ENCODE measurements at places on chromosomes 16 and 17. TPM values are rescaled to one million over a fixed set of nuclear protein-coding genes. Genes with fewer than 3 reads are reported as not detected.
A peak's percentile ranks its signal among the peaks of the same experiment; 100 is the strongest.

DNA sequence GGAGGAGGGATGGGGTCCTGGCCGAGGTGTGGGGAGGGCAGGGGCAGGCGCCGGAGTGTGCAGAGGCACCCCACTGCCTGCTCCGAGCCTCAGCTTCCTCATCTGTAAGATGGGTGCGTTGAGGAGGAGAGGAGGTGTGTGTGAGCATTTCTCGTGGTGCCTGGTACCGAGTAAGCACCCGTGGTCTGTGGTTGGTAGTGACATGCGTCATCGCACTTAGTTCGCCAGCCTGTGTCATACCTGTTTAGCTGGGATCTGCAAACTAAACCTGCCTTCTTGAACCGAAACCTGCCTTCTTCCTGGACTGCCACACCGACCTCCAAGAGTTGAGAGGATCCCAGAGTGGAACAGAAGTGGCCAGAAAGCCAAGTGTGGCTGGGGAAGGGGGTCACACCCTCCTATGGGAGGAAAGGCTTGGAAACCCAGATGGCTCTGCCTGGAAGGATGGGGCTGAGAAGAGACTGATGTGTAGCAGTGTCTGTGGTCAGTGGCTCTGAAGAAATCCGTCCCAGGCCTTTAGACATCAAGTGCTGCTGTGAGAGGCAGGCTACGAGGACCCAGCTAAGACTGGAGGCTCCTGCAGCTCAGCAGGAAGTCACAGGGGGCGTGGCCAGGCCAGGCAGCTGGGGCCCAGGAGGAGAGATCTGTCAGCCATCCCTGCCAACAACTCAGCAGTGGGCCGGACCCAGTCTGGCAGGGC is 162.6 kb upstream of the PLCG2 start:
- no peaks in the 10 kb centered on the region for H3K27me3 ChIP-seq
- no peak overlapping the region for H3K27ac ChIP-seq
- peaks cover 6% of the 10 kb centered on the region for H3K36me3 ChIP-seq
- DNase-seq = peak; percentile 25
- no peak overlapping the region for H3K4me3 ChIP-seq
- H3K4me1 ChIP-seq = no peaks in the 10 kb centered on the region

GLG1 gene
- 139 TPM for total RNA-seq

DNA sequence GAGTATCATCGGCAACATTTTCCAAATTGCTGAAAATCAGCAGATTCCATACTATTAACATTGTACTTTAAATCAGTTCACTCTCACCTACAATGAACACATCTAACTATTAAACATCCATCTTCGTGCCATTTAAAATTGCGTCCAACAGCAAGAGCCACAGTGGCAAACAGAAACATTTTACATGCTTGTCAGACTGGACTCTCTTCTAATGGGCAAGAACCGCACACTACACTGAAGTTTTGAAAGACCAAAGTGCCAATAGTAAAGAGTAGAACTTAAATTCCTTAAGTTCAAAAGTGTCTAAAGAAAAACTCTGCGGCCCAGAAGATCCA is 652 bp downstream of the RPS15A start:
- peak overlapping the region; percentile 98 for H3K27ac ChIP-seq
- no peaks in the 10 kb centered on the region for H3K27me3 ChIP-seq
- peaks cover 47% of the 10 kb centered on the region for H3K4me1 ChIP-seq
- H3K36me3 ChIP-seq = peaks cover 93% of the 10 kb centered on the region
- peak overlapping the region; percentile 96 for H3K4me3 ChIP-seq

- H3K27ac ChIP-seq = no peak overlapping the region
- peaks cover 11% of the 10 kb centered on the region for H3K27me3 ChIP-seq
- DNase-seq = no peak
These were observed 31.6 kb downstream of the TEKT3 start for GRCh38 chr17:15309793-15310192.

NPTX1 gene
- 0.21 TPM for total RNA-seq

CX3CL1 gene
- total RNA-seq = 41.4 TPM

WNK4 gene
- total RNA-seq = 0.73 TPM

GRCh38 chr17:63138713-63139112 is 172.7 kb downstream of the TANC2 start:
- H3K4me1 ChIP-seq = no peaks in the 10 kb centered on the region
- no peak for DNase-seq
- H3K4me3 ChIP-seq = no peak overlapping the region
- no peaks in the 10 kb centered on the region for H3K36me3 ChIP-seq
- no peak overlapping the region for H3K27ac ChIP-seq
- H3K27me3 ChIP-seq = no peaks in the 10 kb centered on the region

DNA sequence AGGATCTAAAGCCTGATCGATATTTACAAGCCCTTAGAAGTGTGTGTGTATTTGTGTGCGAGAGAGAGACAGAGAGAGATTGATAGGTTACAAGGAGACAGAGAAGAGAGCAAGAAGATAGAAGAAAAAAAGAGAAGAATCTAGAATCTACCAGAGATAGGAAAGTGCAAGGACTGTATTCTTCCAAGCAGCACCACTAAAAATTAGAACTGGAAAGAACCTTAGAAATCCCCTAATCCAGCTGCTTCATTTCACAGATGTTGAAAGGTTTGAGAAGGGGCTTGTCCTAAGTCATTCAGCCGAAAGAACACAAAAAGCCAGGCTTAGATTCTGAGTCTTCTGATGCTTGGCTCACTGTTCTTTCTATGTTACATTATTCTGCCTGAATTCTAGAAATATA is 92.2 kb downstream of the HS3ST3A1 start:
- no peak overlapping the region for H3K4me3 ChIP-seq
- no peaks in the 10 kb centered on the region for H3K4me1 ChIP-seq
- no peak overlapping the region for H3K27ac ChIP-seq
- no peaks in the 10 kb centered on the region for H3K27me3 ChIP-seq
- DNase-seq = no peak
- H3K36me3 ChIP-seq = no peaks in the 10 kb centered on the region

DNA sequence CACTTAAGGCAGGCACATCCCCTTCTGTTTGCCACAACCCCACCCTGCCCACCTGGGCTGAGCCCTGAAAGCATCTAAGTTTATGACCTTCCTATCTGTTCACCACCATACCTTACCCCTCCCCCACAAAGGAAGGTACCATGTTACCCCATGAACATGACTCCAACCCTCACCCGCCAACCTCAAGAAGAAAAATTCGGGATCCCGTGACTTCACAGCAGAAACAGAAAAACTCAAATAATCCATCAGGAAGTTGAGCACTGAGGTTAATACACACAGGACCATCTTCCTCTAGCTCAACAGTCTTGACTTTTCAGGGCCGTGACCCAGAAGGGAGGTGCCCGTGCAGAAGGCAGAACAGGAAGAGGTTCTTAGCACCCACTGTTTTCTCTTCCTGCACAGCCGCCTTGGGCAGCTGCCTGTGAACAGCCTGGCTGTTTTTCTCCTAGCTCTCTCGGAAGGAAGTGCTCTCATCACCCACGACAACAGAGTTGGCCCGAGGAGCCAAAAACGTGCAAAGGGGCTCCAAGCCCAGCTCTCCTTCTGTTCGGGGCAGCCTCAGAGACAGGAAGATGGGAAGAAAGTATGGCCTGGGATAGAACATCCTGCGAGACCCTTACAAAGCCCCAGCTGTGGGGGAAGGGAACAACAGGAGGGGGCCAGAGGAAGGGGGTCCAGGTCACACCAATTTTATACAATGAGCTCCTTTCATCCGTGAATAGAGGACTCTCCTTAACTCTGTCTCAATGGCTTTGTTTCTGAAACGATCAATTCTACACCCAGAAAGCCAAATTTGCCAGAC is 101.1 kb downstream of the XYLT1 start:
- no peak for DNase-seq
- peaks cover 4% of the 10 kb centered on the region for H3K36me3 ChIP-seq

GRCh38 chr16:82240111-82240510 is 70.1 kb upstream of the MPHOSPH6 start:
- no peaks in the 10 kb centered on the region for H3K4me1 ChIP-seq
- peaks cover 87% of the 10 kb centered on the region for H3K27me3 ChIP-seq
- H3K27ac ChIP-seq = no peak overlapping the region
- DNase-seq = no peak

GRCh38 chr17:4417129-4417667 is 16.5 kb upstream of the SPNS3 start:
- H3K36me3 ChIP-seq = no peaks in the 10 kb centered on the region
- no peak for DNase-seq
- no peaks in the 10 kb centered on the region for H3K4me1 ChIP-seq
- H3K27me3 ChIP-seq = no peaks in the 10 kb centered on the region
- no peak overlapping the region for H3K27ac ChIP-seq
- H3K4me3 ChIP-seq = no peak overlapping the region

- DNase-seq = no peak
- no peak overlapping the region for H3K4me3 ChIP-seq
- no peak overlapping the region for H3K27ac ChIP-seq
- H3K4me1 ChIP-seq = peaks cover 8% of the 10 kb centered on the region
These were observed 1.7 kb upstream of the IGF2BP1 start for GRCh38 chr17:48995304-48995973.

GRCh38 chr17:30321314-30321713 is 12.5 kb downstream of the TMIGD1 start:
- no peak for DNase-seq
- H3K4me3 ChIP-seq = no peak overlapping the region
- H3K27me3 ChIP-seq = peaks cover 8% of the 10 kb centered on the region
- H3K27ac ChIP-seq = no peak overlapping the region
- no peaks in the 10 kb centered on the region for H3K36me3 ChIP-seq

DNA sequence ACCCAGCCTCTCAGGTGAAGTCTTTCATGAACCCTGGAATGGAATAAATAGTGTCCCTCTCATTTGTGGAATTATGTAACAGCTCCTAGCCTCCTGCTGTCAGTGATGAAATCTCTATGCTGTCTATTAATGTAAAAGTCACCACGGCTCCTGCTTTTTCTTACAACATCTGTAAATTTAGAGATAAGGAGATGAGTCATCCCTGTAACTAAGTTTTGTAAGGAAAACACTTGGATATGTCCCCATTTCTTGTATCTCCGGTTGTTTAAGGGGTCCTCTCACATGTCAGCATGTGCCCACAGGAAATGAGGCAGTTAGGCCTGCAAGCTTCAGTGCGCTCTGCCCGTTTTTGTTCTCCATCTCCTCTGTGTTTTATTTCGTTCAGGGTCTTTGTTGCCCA is 2.8 kb upstream of the NAT9 start:
- H3K27ac ChIP-seq = no peak overlapping the region
- no peak for DNase-seq
- H3K27me3 ChIP-seq = no peaks in the 10 kb centered on the region
- H3K36me3 ChIP-seq = peaks cover 21% of the 10 kb centered on the region
- no peak overlapping the region for H3K4me3 ChIP-seq

GFAP gene
- not detected for total RNA-seq

GINS2 gene
- 25.2 TPM for total RNA-seq

DNA sequence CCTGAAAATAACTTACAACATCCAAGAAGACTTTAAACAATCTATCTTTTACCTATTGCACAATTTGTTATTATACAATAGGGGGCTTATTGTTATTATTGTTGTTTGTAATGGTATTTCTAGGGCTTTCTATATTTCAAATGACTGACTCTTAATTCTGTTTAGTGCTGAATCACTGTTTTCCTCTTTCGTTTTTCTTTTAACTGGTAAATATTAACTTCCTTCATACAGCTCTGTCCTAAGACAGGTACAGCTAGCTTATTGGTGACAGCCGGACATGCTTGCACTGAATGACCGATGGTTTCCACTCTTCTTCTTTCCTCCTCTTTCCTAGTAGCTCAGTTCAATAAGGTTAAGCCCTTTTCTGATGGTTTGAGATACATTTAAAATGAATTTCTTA is 11.6 kb downstream of the KRTAP9-7 start:
- DNase-seq = no peak
- H3K4me3 ChIP-seq = no peak overlapping the region
- H3K4me1 ChIP-seq = peaks cover 38% of the 10 kb centered on the region
- H3K27ac ChIP-seq = peak overlapping the region; percentile 36
- H3K27me3 ChIP-seq = no peaks in the 10 kb centered on the region
- no peaks in the 10 kb centered on the region for H3K36me3 ChIP-seq

GRCh38 chr17:80475910-80476876 is at the start of gene NPTX1:
Gene NPTX1, minus strand, starts transcription at chr17:80476607. Its CDS starts 161 bp downstream, at chr17:80476446.
- peaks cover 74% of the 10 kb centered on the region for H3K27me3 ChIP-seq
- no peak within 1 kb of the TSS for H3K27ac ChIP-seq
- DNase-seq = no peak
- peak within 1 kb of the TSS; percentile 55 for H3K4me3 ChIP-seq
- peaks cover 14% of the 10 kb centered on the region for H3K4me1 ChIP-seq

DNA sequence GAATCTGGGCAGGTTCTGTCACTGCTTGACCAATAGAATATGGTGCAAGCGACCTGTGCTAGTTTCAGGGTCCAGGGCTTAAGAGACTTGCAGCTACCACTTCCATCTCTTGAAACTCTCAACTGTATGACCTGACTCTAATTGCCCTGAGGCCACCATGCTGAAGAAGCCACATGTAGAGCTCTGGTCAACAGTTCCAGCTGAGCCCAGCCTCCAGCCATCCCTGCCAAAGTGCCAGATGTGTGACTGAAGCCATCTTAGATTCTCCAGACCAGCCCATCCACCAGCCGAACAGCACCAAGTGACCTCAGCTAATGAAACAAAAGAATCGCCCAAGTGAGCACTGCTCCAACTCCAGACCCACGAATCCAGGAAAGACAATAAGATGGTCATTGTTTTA is 3.4 kb upstream of the MT2A start:
- no peak overlapping the region for H3K4me3 ChIP-seq
- no peak for DNase-seq
- peaks cover 32% of the 10 kb centered on the region for H3K4me1 ChIP-seq
- H3K27me3 ChIP-seq = peaks cover 27% of the 10 kb centered on the region

CEP295NL gene
- 4.6 TPM for total RNA-seq

DNA sequence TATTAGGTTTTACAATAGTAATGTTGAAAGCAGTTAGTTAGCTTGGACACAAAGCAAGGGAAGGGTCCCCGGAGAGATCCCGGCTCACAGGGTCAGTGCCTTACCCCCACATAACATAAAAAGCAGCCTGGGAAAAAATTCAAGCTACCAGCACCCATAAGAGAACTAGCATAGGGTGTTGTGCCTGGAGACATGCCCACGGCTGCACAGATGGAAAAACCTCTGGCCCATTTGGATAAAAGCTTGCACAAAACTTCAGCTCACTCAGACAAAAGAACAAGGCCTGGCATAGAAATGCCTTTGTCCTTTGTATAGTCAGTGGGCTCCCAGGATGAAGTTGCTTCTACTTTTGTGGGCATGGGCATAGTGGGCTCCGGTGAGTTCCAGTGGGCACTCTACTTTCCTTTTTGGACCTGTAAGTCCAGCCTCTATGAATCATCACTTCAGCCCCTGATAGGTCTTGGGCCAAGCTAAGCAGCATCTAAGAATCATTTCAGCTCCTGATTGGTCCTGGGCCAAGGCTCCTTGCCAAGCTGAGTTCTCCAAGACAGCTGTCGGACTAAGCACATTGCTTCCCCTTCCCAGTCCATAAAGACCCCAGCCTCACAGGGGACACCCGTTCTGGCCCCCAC is 1.3 kb upstream of the RDM1 start:
- H3K36me3 ChIP-seq = peaks cover 10% of the 10 kb centered on the region
- peaks cover 13% of the 10 kb centered on the region for H3K27me3 ChIP-seq
- H3K27ac ChIP-seq = no peak overlapping the region
- no peaks in the 10 kb centered on the region for H3K4me1 ChIP-seq
- no peak overlapping the region for H3K4me3 ChIP-seq

All from Calu3 (cell line).